ENCODE measurements at places on chromosomes 7 and 10.

DNA sequence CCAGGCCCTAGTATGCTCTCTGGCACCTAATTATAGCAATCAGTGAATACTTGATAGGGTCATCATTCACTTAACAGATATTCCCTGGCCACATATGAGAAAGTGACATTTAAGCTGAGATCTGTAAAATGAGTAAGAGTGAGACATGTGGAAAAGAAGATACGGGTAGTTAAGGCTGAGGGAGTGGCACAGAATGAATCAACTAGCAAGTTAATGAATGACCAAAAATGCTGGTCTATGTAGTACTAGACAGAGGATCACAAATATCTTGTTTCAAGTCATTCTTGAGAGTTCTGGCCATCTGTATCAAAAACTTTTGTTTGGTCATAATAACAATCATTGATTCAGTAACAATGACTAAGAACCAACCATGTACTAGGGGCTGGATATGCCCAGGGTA, 954.9 kb downstream of the CNTNAP2 start:
- DNase-seq = no peak

- peak; percentile 43 for DNase-seq
These were observed 154.3 kb downstream of the ZNF365 start for GRCh38 chr10:62528441-62528840.

GRCh38 chr10:43078986-43079273, 2.1 kb downstream of the RET start:
- no peak for DNase-seq

DNA sequence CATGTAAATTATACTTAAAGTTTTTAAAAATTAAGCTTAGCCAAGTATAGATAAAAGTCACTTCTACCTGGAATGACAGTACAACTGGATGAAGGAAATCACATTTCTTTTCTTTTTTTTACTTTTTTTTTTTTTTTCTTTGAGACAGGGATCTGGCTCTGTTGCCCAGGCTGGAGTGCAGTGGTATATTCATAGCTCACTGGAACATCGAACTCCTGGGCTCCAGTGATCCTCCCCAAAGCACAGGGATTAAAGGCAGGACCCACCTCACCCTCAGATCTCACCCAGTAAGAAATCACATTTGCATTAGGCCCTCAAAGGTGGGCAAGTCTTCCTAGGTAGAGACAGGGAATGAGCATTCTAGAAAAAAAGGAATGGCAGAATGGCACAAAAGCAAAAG, 69.5 kb upstream of the C1GALT1 start:
- DNase-seq = no peak

- no peak for DNase-seq
These were observed 101.3 kb downstream of the TWIST1 start for GRCh38 chr7:19016140-19016539.

GRCh38 chr10:12592967-12593366, 243.6 kb downstream of the CAMK1D start:
- no peak for DNase-seq

DNA sequence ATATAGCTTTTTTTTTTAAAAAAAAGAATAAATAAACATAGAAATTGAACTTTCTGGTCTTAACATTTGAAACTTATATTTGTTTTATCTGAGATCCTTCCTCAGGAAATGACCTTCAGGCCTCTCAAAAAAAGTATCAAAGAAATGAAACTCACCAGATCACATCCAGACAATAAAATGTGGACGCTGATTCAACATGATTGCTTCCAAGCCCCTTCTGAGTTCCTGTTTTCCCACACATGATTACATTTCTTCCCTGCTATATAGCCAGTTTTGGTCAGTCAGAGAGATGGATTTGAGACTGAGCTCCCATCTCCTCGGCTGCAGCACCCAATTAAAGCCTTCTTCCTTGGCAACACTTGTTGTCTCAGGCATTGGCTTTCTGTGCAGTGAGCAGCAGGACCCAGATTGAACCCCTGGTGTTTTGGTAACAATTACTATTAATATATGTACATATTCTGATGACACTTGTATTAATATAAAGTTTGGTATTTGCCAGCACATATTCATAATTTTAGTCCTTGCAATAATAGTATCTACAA, 21.8 kb upstream of the SVIL start:
- DNase-seq = no peak

- no peak for DNase-seq
These were observed 9.0 kb downstream of the ELMO1 start for GRCh38 chr7:37439653-37440026.

GRCh38 chr7:39349452-39350123, 216.6 kb upstream of the YAE1 start:
- DNase-seq = no peak

DNA sequence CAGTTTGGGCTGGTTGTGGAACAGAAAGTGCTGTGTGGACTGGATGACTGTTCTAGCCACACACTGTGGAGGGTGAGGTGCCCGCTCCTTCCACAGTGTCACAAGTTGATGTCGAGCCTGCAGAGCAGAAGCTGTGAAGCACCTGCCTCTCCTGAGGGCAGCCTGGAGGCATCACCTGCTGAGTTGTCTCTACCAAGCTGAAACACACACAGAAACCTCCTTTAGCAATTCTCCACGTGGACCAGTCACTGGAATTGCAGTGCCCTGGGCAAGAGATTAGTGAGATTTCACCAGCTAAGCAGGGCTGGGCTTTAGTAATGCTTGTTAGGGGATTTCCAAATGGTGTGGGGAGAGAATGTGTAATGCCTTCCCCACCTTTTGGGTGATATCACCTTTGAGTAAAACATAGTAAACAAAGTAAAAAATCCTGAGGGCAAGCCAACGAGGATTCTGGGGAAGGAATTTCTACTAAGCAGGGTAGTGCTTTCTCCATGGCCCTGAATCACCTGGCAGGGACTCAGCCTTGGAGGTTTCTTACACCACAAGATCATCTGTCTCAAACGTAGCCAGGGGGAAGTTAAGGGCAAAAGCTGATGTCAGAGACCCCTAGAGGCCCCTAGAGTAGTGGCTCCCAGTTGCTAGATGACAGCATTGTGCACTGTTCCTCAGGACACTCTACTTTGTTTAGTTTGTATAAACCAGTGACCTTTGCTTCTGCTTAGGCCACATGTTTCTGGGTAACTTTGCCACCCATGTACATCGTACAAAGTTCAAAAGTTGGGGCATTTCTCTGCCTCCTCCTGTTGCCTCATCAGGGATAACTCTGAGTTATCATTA, 233.1 kb upstream of the IGFBP3 start:
- no peak for DNase-seq

GRCh38 chr10:62224606-62225005, 44.0 kb downstream of the RTKN2 start:
- DNase-seq = no peak

- no peak for DNase-seq
These were observed 544.2 kb downstream of the CNTNAP2 start for GRCh38 chr7:146660839-146661238.

Measured in CD4-positive, alpha-beta T cell treated with Interleukin-15 for 4 hours (primary cell).